Stimulated activated CD8-positive, alpha-beta memory T cell treated with anti-CD3 and anti-CD28 coated beads, Interleukin-2, amount 100 ng/mL, for 48 hours (primary cell): ENCODE measurements at places on chromosomes 7 and 10.

DNA sequence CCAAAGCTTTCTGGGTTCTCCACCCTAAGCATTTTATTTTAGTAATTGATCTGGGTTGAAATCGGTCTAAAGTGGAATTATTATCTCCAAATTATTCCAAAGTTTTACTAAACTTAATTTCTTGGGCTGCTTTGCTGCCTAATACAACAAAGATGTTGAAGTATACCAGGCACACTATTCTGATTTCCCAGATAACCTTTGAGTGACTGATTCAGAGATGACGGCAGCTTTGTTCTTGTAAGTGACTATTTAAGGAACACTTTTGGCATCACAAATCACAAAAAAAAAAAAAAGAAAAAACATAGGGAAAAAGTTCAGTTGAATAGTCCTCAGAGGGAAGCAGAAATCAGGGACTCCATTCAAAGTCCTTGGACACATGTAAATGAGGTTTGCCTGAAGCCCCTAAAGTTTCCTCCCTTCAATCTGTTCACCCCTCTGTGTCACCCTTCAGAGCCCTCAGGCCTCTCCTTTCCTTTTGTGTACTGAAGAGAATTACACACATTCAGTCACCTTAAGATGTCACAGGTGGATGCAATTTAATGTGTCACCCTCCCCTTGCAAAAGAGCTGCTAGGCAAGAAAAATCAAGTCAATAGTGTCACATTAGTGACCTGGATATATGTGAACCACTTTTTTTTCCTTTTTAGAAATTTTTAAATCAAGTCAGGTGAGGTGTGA lies 81.5 kb downstream of the RTKN2 start:
- DNase-seq: no peak

GRCh38 chr10:609868-610545 lies 79.5 kb downstream of the DIP2C start:
- DNase-seq: no peak

GRCh38 chr7:127629268-127629854 lies 11.4 kb upstream of the PAX4 start:
- no peak for DNase-seq

GRCh38 chr7:35704261-35704660 lies 9.3 kb upstream of the HERPUD2 start:
- DNase-seq: no peak

DNA sequence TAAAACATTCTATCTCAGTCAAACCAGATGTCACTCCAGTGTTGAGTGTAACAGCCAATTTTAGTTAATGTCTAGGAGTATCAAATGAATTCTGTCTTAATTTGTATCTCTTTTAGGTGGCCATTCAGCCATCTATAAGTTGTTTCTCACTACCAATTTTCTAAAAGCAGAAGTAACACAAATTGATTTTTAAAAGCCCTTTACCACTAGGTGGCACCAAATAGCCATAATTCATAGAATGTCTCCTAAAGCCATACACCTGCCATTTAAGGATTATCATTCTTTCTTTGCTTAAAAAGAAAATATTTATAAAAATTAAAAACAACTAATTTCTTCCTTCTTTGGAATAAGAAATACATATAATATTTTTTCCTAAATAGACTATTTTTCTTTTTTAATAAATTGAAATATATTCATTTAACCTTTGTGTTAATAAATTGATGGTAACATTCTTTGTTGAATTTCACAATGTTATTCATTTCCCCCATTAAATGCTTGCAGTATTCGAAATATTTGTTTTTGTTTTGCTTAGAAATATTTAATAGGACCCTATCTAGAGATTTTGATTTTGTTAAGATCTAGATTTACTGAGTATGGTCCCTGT lies 107.8 kb upstream of the PPP1R3A start:
- no peak for DNase-seq

- DNase-seq: no peak
Measured at GRCh38 chr7:112346381-112347060, 103.7 kb upstream of the IFRD1 start.

GRCh38 chr7:36281945-36282717 lies 107.5 kb upstream of the ANLN start:
- no peak for DNase-seq

DNA sequence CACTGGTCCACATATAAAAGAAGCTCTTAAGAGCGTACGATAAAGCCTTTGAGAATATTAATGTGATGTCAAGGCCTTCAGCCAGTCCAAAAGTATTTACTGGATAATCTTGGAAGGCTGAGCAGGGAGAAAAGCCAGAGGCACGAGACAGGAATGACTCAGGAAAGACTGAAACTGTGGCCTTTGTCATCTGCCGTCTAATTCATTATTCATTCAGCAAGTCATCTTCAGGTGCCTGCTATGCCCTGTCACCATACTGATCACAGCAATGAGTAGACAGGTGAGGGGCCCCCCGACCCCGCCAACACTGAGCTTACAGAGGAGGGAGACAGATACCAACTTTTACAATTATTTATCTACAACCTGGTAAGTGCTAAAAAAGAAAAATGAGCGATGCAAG lies 78.9 kb downstream of the VOPP1 start:
- DNase-seq: no peak

GRCh38 chr7:141354251-141354650 lies 197.0 kb upstream of the AGK start:
- no peak for DNase-seq

DNA sequence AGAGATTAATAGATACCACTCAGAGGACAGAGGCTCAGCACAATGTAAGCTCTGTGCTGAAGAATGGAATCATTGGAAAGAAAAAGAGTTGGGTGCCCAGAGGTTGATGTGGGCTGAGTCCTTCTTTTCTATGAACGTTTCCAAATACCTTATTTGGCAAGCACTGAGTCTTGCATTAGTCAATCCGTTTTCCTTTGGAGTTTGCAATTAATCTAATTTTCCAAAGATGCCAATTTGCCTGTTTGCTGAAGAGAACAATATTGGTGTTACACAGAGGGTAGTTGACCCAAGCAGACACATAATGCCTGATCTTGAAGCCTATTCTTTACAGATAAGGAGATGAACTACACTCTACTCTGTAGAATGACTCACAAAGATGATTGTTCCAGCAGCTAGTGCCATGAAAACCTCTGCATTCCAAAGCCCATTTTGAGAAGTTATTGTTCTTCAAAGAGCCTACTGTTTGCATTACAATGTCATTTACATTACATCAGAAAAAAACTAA lies 55.4 kb upstream of the MET start:
- no peak for DNase-seq

DNA sequence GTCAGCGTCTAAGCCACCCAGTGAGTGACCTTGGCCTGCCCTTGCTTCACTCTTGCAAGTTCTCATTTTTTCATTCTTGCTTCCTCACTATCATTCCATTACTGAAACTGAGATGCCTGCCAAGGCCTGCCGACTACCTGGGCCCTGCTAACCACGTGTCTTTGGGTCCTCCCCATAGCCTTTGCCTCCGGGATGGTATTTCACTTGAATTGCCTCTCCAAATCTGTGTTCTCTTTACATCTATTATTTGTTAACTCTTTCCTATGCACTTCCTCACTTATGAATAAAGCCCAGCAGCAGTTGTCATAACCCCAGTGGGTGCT lies 234.6 kb downstream of the SNX10 start:
- DNase-seq: no peak

GRCh38 chr10:104085801-104086400 lies at the start of gene COL17A1:
TSS of gene COL17A1 (minus strand) at chr10:104085880. CDS start at chr10:104080673, 5,207 bp downstream.
- DNase-seq: no peak

DNA sequence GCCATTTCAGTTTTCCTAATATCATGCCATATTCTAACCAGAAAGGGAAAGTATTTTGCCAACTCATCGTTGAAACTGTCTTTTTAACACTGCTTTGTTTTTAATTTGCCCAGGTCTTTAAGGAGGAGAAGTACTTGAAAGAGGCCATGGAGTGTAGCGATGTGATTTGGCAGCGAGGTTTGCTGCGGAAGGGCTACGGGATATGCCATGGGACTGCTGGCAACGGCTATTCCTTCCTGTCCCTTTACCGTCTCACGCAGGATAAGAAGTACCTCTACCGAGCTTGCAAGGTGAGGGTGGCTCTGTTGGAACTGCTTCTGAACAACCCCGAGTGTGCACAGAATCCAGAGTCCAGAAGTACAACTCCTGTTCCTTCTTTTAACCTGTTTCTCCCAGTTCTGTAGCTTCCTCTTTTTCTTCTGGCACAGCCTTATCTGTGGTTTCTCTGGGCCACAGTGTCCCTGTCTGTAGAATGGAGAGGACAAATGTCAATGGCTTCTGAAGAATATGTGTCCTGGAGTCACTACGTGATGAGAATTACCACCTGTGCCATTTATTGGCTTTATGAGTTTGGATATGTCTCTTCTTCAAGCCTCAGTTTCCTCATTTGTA lies 60.1 kb downstream of the LANCL2 start:
- no peak for DNase-seq

DNA sequence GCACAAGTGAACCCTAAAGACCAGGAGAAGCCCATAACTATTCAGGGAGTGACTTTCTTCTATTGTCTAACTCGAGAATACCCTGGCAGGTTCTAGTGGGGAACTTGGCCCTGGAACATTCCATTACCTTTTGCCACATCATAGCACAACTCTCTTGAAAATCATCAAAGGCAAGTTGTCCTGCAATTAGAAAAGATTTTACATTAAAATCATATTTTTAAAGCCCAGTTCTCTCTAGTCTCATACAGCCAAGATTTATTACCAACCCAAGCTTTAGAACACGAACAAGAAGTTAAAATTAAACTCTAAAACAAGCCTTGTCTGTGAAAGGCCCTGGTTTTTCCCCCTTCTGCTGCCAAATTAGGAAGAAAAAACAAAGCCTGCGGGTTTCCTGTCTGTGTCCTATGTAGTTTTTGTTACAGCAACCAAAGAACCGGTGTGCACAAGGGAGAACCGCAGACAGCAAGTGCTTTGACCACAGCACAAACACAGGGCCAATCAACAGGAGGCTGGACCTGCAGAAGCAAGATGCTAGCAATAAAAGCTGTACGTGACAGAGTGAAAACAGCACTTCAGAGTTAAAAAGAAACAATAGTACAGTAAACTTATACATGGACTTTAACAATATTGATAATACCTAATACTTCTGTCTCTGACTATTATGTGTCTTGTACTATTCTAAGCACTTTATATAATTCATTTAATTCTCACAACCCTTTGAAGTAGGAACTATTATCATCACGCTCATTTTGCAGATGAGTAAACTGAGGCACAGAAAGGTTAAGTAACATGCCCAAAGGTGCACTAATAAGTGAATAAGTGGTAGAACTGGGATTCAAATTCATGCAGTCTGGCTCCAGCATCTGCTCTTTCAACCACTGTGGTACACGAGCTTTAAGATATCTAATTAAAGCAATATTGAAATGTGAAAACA lies 65.8 kb downstream of the STK17A start:
- no peak for DNase-seq

DNA sequence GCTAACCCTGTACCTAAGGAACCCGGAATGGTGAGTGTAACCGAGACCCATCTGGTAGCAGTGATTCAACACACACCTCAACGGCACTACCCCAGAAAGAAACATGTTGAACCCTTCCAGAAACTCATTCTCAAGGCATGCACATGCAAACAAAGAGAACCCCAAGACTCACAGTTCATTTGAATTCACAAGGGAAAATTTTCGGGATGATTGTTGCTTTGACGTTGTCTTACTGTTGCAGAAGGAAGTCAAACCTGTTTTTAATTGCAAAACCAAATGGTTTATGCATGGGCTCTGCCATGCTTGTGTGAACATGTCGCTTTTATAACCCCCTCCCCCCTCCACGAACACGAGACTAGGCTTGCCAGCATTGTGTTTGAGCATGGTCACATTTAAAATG lies 539.7 kb downstream of the GATA3 start:
- no peak for DNase-seq

DNA sequence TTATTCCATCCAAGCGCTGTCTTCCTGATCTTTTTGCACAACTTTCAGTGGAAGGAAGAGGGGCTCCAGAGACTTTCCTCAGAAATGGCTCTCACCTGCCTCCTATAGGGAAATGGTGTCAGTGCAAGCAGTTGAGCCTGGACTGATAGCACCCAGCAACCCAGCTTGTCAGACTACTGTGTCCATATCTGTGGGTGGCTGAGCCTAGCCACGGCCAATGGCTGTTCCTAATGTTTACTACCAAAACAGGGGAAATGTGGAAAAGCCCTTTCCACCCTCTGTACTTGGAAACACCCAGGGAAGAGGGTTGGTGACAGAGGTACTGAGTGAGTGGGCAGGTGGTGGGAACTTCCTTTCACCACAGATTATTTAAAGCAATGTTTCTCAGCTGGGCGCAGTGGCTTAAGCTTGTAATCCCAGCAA lies 4.3 kb upstream of the YKT6 start:
- DNase-seq: no peak

DNA sequence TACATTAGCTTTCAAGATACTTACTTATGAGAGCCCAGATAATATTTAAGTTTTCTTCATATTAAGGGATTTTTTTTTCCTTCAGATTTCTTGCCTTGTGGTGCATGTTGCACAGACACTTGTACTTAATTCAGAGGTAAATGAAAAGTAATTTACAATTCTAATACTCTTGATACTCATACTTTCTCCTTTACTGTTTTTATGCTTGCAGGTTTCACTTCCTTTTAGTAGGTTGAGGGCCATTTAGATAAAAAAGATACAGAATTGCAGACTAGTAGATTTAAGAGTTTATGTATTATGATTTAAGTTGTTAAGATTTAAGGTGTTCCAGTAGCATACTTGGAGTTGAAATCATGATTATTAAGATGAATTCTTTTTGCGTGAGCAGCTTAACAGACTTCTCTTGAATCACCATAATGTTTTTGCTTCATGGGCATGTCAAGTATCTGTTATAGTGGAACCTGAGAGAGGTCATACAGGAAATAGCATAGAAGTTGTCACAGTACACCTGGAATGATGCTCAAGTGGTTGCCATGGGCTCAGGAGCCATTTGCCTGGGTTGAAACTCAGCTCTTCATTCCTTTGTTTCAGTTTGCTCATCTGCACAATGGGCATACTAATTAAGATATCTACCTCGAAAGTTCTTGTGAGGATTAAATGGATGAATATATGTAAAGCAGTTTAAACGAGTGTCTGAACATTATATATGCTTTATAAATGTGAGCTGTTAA lies 174.8 kb upstream of the PRPS1L1 start:
- no peak for DNase-seq
